ENCODE measurements at places on chromosomes 13 and 19. TPM values are rescaled to one million over a fixed set of nuclear protein-coding genes. Genes with fewer than 3 reads are reported as not detected.

DNA sequence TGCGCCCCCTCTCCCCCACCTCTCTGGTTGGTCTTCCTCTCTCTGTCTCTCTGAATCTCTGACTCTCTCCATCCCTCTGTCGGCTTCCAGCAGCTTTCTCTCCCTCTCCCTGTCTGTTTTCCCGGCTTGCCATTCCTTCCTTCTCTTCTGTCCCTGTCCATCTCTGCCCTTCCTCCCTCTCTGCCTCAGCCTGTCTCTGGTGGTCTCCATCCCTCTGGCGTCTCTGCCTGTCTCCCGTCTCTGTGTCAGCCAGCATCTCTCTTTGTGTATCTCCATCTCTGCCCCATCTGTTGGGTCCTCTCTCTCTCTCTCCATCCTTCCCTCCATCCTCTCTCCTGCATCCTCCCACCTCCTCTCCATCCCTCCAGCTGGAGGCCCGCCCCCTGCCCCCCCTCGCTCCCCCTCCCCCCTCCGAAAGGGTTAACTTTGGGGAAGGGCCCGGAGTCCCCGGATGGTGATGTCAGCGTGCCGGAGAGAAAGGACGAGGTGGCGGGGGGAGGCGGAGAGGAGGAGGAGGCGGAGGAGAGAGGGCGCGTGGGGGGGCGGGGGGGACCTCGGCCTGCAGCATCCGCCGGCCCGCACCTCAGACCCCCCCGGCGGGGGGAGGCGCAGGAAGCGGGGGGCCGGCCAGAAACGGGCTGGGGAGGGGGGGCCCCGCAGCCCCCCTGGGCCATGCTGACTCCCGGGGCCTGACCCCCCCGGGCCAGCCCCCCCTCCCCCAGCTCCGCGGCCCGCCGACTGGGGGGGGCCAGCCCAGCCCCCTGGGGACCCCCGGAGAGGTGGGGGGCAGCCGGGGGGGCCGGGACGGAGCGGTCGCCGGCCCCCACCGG is at the start of gene BRSK1:
BRSK1 (plus strand) TSS at position 450 of the 830 bp plus-strand sequence. CDS start 446 bp downstream, outside the sequence.
- DNase-seq = peak; percentile 61
- no peaks in the 10 kb centered on the region for H3K36me3 ChIP-seq
- H3K27ac ChIP-seq = peak within 1 kb of the TSS; percentile 81
- H3K27me3 ChIP-seq = no peaks in the 10 kb centered on the region
- peaks cover 18% of the 10 kb centered on the region for H3K4me1 ChIP-seq

DNA sequence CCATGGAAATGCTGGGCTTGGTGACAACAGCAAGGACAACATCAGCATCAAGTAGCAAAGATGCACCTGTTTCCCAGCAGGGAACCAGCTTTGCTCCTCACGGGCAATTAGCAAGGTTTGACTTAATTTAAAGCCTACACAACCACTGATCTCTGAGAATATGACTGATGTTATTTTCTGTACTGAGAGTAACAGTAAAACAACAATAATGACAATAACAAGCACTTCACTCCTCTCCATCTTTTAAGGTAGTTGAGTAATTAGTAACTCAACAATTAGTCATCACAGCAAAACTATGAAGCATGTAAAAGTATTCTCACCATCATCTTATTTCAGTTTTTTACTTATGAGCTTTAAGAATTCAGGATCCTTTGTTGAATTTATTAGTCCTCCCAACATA is 37.3 kb downstream of the ENOX1 start:
- H3K36me3 ChIP-seq = no peaks in the 10 kb centered on the region
- peaks cover 1% of the 10 kb centered on the region for H3K4me1 ChIP-seq
- no peaks in the 10 kb centered on the region for H3K27me3 ChIP-seq
- H3K27ac ChIP-seq = no peak overlapping the region

DNA sequence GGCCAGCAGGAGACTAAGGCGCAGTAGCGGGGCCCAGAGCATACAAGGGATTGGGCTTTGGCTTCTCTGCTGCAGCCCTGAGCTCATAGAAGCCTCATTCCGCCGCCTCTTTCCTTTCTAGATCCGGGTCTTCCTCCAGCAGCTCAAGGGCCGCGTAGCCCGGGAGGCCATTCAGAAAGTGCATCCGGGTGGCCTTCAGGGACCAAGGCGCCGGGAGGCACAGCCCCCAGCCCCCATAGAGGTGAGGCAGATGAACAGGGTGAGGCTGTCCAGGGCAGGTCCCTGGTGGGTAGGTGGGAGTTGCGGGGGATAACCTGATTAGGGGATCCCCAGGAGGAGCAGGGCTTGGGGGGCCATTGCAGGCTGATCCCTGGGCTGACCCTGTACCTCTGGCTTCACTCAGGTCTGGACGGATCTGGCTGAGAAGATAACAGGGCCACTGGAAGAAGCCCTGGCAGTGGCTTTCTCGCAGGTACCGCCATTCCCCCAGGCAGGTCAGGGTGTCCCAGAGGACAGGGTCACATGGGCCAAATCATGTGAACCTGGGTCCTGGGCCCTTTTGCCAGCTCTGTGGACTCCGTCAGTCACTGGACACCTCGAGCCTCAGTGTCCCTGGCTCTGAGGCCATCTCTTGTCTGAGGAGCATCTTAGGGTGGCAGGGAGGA is 1.3 kb downstream of the SNAPC2 start:
- no peak overlapping the region for H3K27ac ChIP-seq
- H3K27me3 ChIP-seq = peaks cover 17% of the 10 kb centered on the region
- no peak for DNase-seq
- peaks cover 3% of the 10 kb centered on the region for H3K36me3 ChIP-seq
- peaks cover 18% of the 10 kb centered on the region for H3K4me1 ChIP-seq

GRCh38 chr13:91313581-91313980 is 33.9 kb upstream of the MIR17HG start:
- no peak for DNase-seq
- no peaks in the 10 kb centered on the region for H3K36me3 ChIP-seq
- no peaks in the 10 kb centered on the region for H3K27me3 ChIP-seq
- no peak overlapping the region for H3K27ac ChIP-seq
- no peaks in the 10 kb centered on the region for H3K4me1 ChIP-seq
- H3K4me3 ChIP-seq = no peak overlapping the region

- no peaks in the 10 kb centered on the region for H3K4me1 ChIP-seq
- peak overlapping the region; percentile 25 for H3K27ac ChIP-seq
- H3K36me3 ChIP-seq = peaks cover 38% of the 10 kb centered on the region
- no peak overlapping the region for H3K4me3 ChIP-seq
- H3K27me3 ChIP-seq = no peaks in the 10 kb centered on the region
Observed at GRCh38 chr13:40946485-40946884, 72.6 kb downstream of the ELF1 start.

DNA sequence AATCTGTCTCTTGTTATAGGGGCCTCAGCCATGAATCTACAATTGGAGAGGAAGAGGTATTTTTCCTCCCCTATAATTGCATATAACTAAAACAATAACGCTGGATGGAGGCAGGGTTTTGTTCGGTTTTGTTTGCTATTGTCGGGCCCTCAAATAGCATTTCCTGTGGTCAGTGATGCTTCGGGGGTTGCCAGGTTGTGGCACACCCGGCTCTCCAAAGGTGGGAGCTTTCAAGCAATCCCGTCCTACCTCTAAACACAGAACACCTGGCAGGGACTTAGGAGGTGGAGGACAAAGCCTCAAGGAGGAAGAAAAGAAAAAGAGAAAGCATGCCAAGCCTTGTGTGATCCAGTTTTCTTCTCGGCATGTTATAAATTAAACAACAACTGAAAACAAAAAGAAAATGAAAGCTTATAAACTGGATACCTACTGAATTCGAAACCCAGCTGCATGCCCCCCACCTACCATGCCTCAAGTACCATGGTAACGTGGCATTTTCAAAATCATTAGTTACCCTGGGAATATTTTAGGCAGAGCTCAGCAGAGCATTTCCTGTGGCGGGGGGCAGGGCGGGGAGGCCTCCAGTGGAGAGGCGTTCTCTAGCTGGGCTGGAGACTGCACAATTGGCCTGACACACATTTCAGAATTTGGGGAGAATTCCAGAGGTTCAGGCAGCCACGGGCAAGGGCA is 213.8 kb downstream of the DCLK1 start:
- peaks cover 2% of the 10 kb centered on the region for H3K4me1 ChIP-seq
- no peak for DNase-seq
- no peak overlapping the region for H3K4me3 ChIP-seq
- H3K36me3 ChIP-seq = no peaks in the 10 kb centered on the region

DNA sequence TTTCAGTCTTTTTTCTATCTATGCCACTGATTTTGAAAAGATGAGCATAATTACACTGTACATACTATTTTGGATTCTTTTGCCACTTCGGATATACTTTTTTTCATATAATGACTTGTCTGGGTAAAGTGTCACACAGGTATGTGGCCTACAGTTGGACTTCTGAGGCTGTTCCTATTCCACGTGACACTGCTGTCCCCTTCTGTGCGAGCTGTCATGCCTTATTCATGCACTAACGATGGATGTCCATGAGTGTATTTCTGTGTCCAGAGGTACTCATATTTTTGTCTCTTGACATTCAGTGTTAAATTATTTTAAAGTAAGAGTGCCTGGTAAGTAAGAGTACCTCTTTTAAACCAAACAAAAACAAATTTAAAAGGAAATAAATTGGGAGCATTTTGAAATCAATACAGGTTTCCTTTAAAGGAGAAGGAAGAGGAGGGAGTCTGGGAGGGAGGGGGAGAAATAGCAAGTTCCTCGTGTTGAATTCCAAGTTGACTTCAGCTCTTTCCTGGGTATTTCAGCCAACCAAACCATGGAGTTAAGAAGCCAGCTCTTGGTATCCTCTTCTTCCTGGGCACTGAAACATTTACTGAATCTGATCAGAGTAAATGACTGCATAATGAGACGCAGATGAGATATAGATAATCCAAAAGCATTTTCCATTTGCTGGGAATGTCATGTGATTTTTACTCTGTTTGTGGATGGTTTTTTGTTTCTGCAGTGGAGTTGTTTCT is 61.3 kb downstream of the TNFRSF19 start:
- H3K4me1 ChIP-seq = peaks cover 68% of the 10 kb centered on the region
- peaks cover 17% of the 10 kb centered on the region for H3K27me3 ChIP-seq
- no peak for DNase-seq
- peak overlapping the region; percentile 15 for H3K4me3 ChIP-seq

GRCh38 chr13:27421101-27421871 is 3.1 kb upstream of the GTF3A start:
- no peak for DNase-seq
- no peaks in the 10 kb centered on the region for H3K36me3 ChIP-seq
- no peak overlapping the region for H3K27ac ChIP-seq

GRCh38 chr19:5036698-5037563 is 68.0 kb downstream of the KDM4B start:
- no peak overlapping the region for H3K27ac ChIP-seq
- H3K36me3 ChIP-seq = peaks cover 9% of the 10 kb centered on the region
- no peaks in the 10 kb centered on the region for H3K4me1 ChIP-seq
- no peaks in the 10 kb centered on the region for H3K27me3 ChIP-seq

- H3K27me3 ChIP-seq = peaks cover 6% of the 10 kb centered on the region
- no peak overlapping the region for H3K4me3 ChIP-seq
- no peaks in the 10 kb centered on the region for H3K36me3 ChIP-seq
- H3K4me1 ChIP-seq = no peaks in the 10 kb centered on the region
- H3K27ac ChIP-seq = no peak overlapping the region
Observed at GRCh38 chr19:38478273-38478971, 44.9 kb downstream of the RYR1 start.

- no peak overlapping the region for H3K4me3 ChIP-seq
- no peaks in the 10 kb centered on the region for H3K4me1 ChIP-seq
- no peaks in the 10 kb centered on the region for H3K36me3 ChIP-seq
- no peaks in the 10 kb centered on the region for H3K27me3 ChIP-seq
- DNase-seq = no peak
Observed at GRCh38 chr19:41577833-41578232, 1.9 kb downstream of the CEACAM21 start.

DNA sequence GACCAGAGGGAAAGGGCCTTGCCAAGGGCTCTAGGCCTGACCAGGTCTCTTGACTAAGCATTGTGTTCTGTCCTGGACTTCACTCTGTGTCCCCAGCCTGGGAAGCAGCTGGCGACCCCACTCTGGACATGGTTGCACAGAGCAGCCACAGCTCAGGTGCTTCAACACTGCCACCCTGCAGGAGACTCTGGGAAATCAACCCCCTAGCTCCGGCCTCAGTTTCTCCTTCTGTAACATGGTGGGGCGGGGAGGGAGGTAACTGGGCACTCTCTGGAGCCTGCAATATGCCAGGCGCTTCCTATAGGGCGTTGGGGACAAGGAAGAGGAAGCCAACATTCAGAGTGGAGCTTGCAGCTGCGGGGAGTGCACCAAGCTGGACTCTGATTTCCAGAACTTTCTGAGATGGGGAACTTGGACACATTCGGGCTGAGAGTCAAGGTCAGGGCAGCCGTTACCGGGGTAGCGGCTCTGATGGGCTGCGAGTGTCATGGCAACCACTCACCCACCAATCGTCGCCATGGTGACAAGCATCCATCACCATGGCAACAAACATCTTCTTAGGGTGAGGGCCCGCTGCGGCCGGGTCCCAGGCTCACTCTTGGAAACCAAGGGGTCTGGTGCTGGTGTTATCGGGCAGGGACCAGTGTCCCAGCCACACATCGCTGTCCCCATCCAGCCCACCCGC is 12.8 kb downstream of the F2RL3 start:
- H3K4me1 ChIP-seq = no peaks in the 10 kb centered on the region
- H3K27me3 ChIP-seq = peaks cover 10% of the 10 kb centered on the region
- DNase-seq = no peak
- no peak overlapping the region for H3K4me3 ChIP-seq

- no peaks in the 10 kb centered on the region for H3K36me3 ChIP-seq
- peaks cover 6% of the 10 kb centered on the region for H3K27me3 ChIP-seq
- H3K4me3 ChIP-seq = no peak overlapping the region
- H3K4me1 ChIP-seq = peaks cover 17% of the 10 kb centered on the region
Observed at GRCh38 chr13:25657157-25657556, 285.4 kb downstream of the ATP8A2 start.

GRCh38 chr13:98918771-98919170 is 59.1 kb downstream of the DOCK9 start:
- H3K4me3 ChIP-seq = no peak overlapping the region
- no peak for DNase-seq
- H3K36me3 ChIP-seq = peaks cover 5% of the 10 kb centered on the region
- no peak overlapping the region for H3K27ac ChIP-seq

GRCh38 chr19:30402436-30403202 is 30.4 kb downstream of the ZNF536 start:
- H3K36me3 ChIP-seq = no peaks in the 10 kb centered on the region
- peaks cover 9% of the 10 kb centered on the region for H3K4me1 ChIP-seq
- H3K4me3 ChIP-seq = no peak overlapping the region
- H3K27me3 ChIP-seq = peaks cover 18% of the 10 kb centered on the region
- no peak overlapping the region for H3K27ac ChIP-seq

The ZNF429 gene
- total RNA-seq = 31.7 TPM

The FFAR3 gene
- total RNA-seq = not detected

The RASAL3 gene
- total RNA-seq = not detected

The IGFL1 gene
- not detected for total RNA-seq

The SIGLEC5 gene
- not detected for total RNA-seq
